ENCODE measurements at places on chromosomes 4 and X.
A peak's percentile ranks its signal among the peaks of the same experiment; 100 is the strongest.

- DNase-seq: peak; percentile 60
Measured at GRCh38 chr4:139301821-139302611, at the start of gene NDUFC1. TSS of gene NDUFC1 (minus strand) at chr4:139302477. CDS start at chr4:139295798, 6,679 bp downstream.

- DNase-seq: no peak
Measured at GRCh38 chr4:94574050-94574449, 122.3 kb downstream of the PDLIM5 start.

DNA sequence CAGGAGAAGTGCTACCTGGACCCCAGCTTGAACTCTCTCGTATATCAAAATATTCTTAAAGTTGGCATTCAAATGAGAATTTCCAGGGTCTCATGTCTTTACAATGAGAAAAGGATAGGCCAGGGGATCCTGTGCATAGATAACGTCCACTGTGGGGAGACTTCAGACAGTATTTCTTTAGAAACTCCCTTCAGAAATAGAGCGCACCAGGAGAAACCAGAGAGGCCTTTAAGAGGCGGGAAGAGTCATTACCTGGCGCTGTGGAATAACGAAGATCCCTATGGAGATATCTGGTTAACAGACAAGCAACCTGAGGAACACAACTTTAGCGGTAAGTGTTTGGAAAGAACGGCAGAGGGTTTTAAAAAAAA is 600 bp downstream of the RADX start:
- DNase-seq: no peak

DNA sequence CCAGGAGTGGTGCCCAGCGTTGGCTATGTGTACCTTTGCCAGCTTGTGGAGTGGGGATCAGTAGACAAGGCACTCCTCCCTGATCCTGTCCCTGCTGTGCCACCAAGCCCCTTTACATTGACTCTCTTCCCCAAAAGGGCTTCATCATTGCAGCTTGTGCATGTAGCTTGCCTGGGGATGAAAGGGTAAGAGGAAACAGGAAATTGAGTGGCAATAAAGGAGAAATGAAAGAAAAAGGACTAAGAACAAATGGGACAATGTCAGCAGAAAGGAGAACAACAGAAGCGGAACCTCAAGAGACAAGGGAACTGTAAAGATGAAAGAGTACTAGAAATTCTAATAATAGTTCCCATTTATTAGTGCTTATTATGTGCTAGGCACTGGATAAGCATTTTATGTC is 8.7 kb upstream of the IL13RA1 start:
- no peak for DNase-seq

DNA sequence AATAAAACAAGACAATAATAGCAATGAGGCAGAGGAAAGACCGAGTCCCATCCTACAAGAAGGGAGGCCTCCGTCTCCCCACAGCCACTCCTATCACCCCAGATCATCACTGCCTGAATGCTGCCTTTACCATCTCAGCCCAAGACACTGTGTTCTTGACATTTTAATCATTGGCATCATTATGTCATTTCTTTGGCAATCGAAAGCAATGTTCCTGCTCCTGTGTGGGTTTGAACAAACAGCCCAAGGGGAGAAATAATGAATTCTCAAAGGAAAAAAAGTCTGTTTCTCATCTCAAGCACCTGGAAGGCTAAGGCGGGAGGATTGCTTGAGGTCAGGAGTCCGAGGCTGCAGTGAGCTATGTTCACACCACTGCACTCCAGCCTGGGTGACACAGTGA is 73.0 kb upstream of the ACSL1 start:
- DNase-seq: no peak

GRCh38 chr4:73674451-73674919 is 54.2 kb upstream of the RASSF6 start:
- DNase-seq: no peak

All from left hindlimb (tissue), 1 donor.